PC-3 (cell line): ENCODE measurements at places on chromosomes 5 and 9.

GRCh38 chr5:14745753-14746152 is 81.2 kb downstream of the OTULIN start:
- no peak for DNase-seq

GRCh38 chr9:78278801-78279200 is 18.1 kb upstream of the PSAT1 start:
- DNase-seq: no peak

GRCh38 chr5:36569491-36569890 is 36.9 kb upstream of the SLC1A3 start:
- no peak for DNase-seq

DNA sequence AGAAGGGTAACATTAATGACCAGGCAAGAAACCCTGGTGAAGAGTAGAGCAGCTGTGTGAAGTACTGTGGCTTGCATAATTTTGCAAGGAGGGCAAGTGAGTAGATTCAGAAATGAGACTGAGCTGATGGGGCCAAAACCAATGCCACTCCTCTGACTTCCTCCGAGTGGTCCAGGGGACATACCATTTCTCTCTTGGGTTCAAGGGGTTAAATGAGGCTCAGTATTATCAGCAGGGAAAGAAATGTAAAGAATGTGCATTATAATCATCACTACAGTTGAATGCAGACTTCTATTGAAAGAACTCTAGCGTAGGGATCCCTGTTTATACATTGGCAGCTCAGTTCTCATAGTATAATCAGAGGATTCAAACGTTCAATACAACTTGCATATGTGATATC is 9.9 kb downstream of the POLR3G start:
- DNase-seq: no peak

DNA sequence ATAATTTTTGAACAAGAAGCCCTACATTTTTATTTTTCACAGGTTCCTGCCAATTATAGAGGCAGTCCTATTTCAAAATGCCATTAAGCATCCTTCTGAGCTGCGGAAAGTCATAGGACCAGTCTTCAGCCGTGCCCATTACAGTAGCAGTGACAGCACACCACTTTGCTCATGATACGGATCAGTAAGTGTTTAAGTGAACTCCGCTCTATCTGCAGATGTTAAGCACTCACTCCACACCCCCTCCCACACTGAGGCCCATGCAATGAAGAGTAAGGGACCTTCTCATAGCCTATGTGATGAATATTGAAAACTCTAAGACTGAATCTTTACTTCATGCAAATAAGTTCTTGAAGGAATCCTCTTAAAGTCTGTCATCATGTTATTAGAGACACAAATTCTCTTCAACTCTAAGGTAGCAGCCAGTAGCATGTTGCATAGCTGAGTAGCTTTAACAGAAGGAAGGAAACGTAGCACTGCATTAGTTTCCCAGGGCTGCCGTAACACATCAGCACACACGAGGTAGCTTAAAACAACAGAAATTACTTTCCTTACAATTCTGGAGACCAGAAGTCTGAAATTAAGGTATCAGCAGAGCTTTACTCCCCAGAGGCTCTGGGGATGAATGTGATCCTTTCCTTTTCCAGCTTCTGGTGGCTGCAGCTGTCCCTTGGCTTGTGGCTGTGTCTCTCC is 20.3 kb upstream of the TAF11L2 start:
- DNase-seq: no peak

DNA sequence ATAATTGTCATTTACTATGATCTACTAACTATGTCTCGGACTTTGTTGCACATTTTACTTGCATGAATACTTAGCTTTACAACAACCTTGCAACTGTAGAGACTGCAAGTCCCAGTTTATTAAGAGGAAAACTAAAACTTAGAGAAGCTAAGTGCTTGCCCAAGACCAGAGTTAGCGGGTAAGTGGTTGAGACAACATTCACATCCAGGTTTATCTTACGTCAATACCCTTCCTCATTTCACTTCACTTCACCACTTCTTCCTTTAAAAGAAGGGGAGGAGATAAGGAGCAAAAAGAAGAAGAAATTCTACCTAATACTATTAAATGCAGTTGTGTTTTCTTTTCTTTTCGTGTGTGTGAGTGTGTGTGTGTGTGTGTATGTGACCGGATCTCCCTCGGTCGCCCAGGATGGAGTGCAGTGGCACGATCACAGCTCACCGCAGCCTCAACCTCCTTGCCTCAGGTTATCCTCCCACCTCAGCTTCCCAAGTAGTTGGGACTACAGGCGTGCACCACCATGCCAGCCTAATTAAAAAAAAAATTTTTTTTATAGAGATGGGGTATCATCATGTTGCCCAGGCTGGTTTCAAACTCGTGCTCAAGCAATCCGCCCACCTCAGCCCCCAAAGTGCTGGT is 37.4 kb downstream of the MEGF9 start:
- no peak for DNase-seq

GRCh38 chr5:81140441-81140840 is 92.7 kb upstream of the CKMT2 start:
- no peak for DNase-seq

GRCh38 chr9:129347316-129348120 is 169.5 kb upstream of the IER5L start:
- DNase-seq: no peak

GRCh38 chr5:166281433-166281832 is 2010.0 kb upstream of the WWC1 start:
- DNase-seq: no peak

- no peak for DNase-seq
Measured at GRCh38 chr5:156329171-156329611, 2.2 kb downstream of the SGCD start.
